ENCODE measurements at places on chromosomes 7 and 10. TPM values are rescaled to one million over a fixed set of nuclear protein-coding genes. Genes with fewer than 3 reads are reported as not detected.

DNA sequence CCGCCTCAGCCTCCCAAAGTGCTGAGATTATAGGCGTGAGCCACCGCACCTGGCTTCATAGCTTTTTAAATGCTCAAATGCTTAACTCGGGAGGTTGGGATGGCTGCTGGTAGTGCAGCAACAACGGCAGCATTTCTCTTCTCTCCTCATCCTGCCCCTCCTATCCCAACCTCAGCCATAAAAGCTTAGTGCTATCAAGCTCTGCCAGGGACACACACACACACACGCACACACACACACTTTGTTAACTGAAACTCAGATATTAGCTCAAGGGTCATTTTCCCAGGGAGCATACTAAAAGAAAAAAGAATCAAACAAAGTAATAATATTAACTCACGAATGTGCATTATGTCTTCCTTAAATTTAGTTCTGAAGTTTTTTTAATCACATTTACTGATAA is 63.0 kb upstream of the HPS1 start:
- no peak overlapping the region for H3K27ac ChIP-seq
- no peak overlapping the region for H3K4me3 ChIP-seq
- no peaks in the 10 kb centered on the region for H3K36me3 ChIP-seq
- H3K27me3 ChIP-seq, result no peaks in the 10 kb centered on the region
- no peaks in the 10 kb centered on the region for H3K4me1 ChIP-seq

DNA sequence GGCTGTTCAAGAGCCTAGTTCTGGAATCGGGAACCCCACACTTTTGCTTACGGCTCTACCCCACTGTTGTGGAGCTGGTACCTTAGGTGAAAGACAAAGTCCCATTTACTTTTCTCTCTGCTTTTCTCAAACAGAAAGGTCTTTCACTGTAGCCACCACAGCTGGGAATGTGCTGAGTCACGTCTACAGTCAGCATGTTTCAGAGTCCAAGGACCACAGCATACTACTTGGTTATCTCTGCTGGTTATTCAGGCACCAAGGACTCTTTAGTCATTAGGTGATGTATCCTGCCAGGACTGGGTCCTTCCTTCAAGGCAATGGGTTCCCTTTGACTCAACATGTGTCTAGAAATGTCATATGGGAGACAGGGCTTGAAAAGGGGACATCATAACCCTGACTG is 266.8 kb upstream of the STEAP1 start:
- no peaks in the 10 kb centered on the region for H3K27me3 ChIP-seq
- H3K4me3 ChIP-seq, result no peak overlapping the region
- H3K36me3 ChIP-seq, result no peaks in the 10 kb centered on the region
- H3K4me1 ChIP-seq, result no peaks in the 10 kb centered on the region
- H3K27ac ChIP-seq, result no peak overlapping the region
- DNase-seq, result no peak

DNA sequence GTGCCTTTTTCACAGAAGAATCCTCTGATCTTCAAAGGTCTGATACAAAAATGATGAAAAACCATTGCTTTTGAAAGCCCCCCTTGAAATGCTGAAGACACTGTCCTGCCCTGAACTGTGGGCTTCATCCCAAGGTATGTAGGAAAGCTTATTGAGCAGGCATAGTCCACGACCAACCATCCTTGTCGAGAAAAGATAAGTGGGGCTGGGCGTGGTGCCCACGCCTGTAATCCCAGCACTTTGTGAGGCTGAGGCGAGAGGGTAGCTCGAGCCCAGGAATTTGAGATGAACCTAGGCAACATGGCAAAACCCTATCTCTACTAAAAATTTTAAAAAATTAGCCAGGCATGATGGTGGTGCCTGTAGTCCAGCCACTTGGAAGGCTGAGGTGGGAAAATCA is 25.6 kb downstream of the TACR2 start:
- no peaks in the 10 kb centered on the region for H3K36me3 ChIP-seq
- no peak overlapping the region for H3K27ac ChIP-seq
- DNase-seq, result no peak
- no peaks in the 10 kb centered on the region for H3K27me3 ChIP-seq

GRCh38 chr7:55144333-55145317 is 125.8 kb downstream of the EGFR start:
- DNase-seq, result no peak
- no peak overlapping the region for H3K27ac ChIP-seq
- H3K4me3 ChIP-seq, result no peak overlapping the region
- no peaks in the 10 kb centered on the region for H3K27me3 ChIP-seq
- H3K4me1 ChIP-seq, result no peaks in the 10 kb centered on the region
- H3K36me3 ChIP-seq, result peaks cover 6% of the 10 kb centered on the region

GRCh38 chr7:156032973-156033372 is 220.7 kb upstream of the SHH start:
- DNase-seq, result no peak
- H3K27me3 ChIP-seq, result no peaks in the 10 kb centered on the region
- H3K4me3 ChIP-seq, result no peak overlapping the region
- no peaks in the 10 kb centered on the region for H3K36me3 ChIP-seq
- H3K4me1 ChIP-seq, result no peaks in the 10 kb centered on the region

- no peak overlapping the region for H3K27ac ChIP-seq
- no peaks in the 10 kb centered on the region for H3K36me3 ChIP-seq
- no peak overlapping the region for H3K4me3 ChIP-seq
- H3K27me3 ChIP-seq, result no peaks in the 10 kb centered on the region
- H3K4me1 ChIP-seq, result no peaks in the 10 kb centered on the region
Measured at GRCh38 chr10:95234951-95235350, 40.9 kb downstream of the ACSM6 start.

Gene NEUROD6
- not detected for total RNA-seq

- no peaks in the 10 kb centered on the region for H3K36me3 ChIP-seq
- H3K27ac ChIP-seq, result no peak overlapping the region
- H3K27me3 ChIP-seq, result no peaks in the 10 kb centered on the region
- no peak overlapping the region for H3K4me3 ChIP-seq
- H3K4me1 ChIP-seq, result no peaks in the 10 kb centered on the region
- DNase-seq, result no peak
Measured at GRCh38 chr7:43666938-43667337, 62.4 kb downstream of the COA1 start.

- H3K4me1 ChIP-seq, result no peaks in the 10 kb centered on the region
- H3K27ac ChIP-seq, result no peak within 1 kb of the TSS
- H3K4me3 ChIP-seq, result peak within 1 kb of the TSS; percentile 34
- no peaks in the 10 kb centered on the region for H3K36me3 ChIP-seq
- DNase-seq, result peak; percentile 29
- no peaks in the 10 kb centered on the region for H3K27me3 ChIP-seq
Measured at GRCh38 chr10:80356563-80356988, at the start of the genes DYDC1 and DYDC2. Gene DYDC1 (minus strand): TSS chr10:80356755. CDS start chr10:80352601, 4,154 bp downstream. Gene DYDC2 (plus strand): TSS chr10:80356781. CDS start chr10:80362444, 5,663 bp downstream.

DNA sequence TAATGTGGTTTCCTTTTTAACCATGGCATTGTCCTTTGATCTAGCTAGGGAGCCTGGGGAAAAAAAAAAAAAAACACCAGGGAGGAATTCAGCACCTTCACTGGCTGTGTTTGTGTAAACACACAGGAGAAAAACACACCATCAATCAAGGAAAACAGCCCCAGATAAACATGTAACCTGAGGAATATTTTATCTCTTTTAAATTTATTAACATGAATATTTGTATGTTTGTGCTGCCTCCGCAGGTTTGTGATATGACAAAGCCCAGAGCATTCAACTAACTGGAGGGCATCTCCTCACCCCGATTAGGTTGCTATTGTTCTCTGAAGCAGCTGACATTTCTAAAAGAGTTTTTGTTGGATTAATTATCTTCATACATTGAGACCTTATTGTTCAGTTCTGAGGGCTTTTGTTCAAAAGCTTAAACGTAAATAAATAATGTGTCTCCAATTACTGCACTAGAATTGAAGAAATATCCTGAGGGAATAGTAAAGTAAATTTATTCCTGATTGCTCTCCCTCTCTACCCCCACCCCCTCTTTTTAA is 89.4 kb upstream of the SEMA3E start:
- H3K36me3 ChIP-seq, result no peaks in the 10 kb centered on the region
- H3K27ac ChIP-seq, result no peak overlapping the region
- DNase-seq, result no peak
- no peaks in the 10 kb centered on the region for H3K27me3 ChIP-seq
- H3K4me3 ChIP-seq, result no peak overlapping the region

DNA sequence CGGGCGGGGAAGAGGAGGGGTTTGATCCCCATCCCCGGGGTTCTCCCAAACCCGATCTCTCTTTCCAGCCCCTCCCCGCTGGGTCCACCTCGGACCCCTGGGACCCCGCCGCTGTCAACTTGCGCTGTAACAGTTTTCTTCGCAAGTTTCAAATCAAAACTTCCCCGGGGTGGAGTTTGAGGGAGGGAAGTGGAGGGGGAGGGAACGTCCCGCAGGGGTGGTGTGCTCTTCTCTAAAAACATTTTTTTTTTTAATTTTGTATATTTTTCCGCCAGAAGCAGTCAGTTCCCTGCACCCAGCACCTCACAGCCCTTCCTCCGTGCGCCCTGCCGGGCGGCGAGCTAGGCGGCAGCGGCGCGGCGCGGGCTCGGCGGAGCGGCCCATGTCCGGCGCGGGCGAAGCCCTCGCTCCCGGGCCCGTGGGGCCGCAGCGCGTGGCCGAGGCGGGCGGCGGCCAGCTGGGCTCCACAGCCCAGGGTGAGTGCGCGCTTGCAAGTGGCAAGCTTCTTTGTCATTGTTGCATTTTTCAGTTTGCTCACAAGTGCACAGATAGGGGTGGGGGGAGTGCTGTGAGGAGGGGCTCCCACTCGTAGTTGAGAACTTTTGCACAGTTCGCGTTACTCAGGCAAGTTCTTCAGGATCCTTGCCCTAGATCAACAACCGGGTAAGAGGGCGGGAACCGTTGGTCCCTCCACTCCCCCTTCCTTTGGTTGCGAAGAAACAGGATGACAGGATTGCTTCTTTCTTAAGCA is 933 bp downstream of the MDFIC start:
- H3K4me3 ChIP-seq, result peak overlapping the region; percentile 87
- DNase-seq, result peak; percentile 22
- peak overlapping the region; percentile 97 for H3K27ac ChIP-seq
- no peaks in the 10 kb centered on the region for H3K36me3 ChIP-seq
- H3K4me1 ChIP-seq, result no peaks in the 10 kb centered on the region

DNA sequence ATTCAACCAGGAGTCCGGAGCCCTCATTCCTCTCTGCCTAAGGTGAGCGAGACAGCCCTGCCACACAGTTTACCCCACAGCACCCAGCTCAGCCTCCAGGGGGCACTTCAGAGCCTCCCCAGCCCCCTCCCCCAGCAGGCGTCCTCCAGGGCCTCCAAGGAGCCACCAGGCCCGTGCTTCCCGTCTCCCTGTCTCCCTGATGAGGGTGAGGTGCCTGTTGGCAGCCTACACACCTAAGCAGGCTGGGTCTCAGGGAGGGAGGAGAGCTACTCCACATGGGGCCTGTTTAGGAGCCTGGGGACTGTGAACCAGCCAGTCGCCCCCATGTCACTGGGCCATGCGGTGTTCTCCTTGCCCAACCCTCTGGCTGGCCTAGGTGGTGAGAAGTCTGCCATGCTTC is 28.9 kb upstream of the TRIM8 start:
- no peak overlapping the region for H3K4me3 ChIP-seq
- H3K27ac ChIP-seq, result no peak overlapping the region
- DNase-seq, result no peak
- H3K4me1 ChIP-seq, result peaks cover 1% of the 10 kb centered on the region
- H3K36me3 ChIP-seq, result no peaks in the 10 kb centered on the region

DNA sequence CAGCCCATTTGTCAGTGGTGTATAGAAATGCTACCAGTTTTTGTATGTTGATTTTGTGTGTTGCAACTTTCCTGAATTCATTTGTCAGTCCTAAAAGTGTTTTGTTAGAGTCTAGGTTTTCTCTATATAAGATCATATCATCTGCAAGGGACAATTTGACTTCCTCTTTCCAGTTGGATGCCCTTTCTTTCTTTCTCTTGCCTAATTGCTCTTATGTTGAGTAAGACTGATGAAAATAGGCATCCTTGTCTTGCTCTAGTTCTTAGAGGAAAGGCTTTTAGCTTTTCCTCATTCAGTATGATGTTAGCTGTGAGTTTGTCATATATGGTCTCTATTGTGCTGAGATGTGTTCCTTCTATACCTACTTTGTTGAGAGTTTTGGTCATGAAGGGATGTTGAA is 161.7 kb upstream of the TPK1 start:
- DNase-seq, result no peak
- H3K27me3 ChIP-seq, result no peaks in the 10 kb centered on the region
- no peak overlapping the region for H3K4me3 ChIP-seq
- H3K36me3 ChIP-seq, result no peaks in the 10 kb centered on the region
- no peaks in the 10 kb centered on the region for H3K4me1 ChIP-seq

- no peak overlapping the region for H3K4me3 ChIP-seq
- H3K4me1 ChIP-seq, result no peaks in the 10 kb centered on the region
- H3K36me3 ChIP-seq, result no peaks in the 10 kb centered on the region
- DNase-seq, result no peak
- H3K27me3 ChIP-seq, result no peaks in the 10 kb centered on the region
Measured at GRCh38 chr10:128324058-128324827, 198.0 kb upstream of the MKI67 start.

Gene SYT15
- total RNA-seq, result 5.9 TPM

DNA sequence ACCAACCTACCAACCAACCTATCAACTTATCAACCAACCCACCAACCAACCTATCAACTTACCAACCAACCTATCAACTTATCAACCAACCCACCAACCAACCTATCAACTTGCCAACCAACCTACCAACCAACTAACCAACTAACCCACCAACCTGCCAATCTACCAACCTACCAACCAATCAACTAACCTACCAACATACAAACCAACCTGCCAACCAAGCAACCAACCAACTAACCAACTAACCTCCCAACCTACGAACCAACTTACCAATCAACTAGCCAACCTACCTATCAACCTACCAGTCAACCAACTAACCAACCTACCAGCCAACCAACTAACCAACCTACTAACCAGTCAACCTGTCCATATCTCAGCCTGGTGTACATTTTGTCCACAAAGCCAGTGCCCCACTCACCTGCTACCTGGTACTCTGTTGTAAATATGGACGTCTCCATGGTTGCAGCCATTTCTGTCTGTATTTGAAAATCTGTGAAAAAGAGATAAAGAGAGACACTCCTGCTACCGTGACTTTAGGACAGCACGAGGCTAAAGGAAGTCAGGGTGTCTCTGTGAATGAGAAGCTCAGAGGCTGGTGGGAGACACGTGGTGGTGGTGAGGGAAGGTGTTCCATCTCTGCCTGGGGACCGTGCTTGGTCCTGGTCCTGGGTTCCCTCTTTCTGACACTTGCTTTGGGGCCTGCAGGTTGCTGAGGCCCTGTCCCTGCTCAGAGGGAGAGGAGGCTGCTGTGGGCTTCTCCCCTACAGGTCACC is 41.9 kb upstream of the IL15RA start:
- DNase-seq, result no peak
- H3K4me1 ChIP-seq, result no peaks in the 10 kb centered on the region
- no peaks in the 10 kb centered on the region for H3K27me3 ChIP-seq
- H3K36me3 ChIP-seq, result no peaks in the 10 kb centered on the region
- H3K4me3 ChIP-seq, result no peak overlapping the region

- H3K36me3 ChIP-seq, result no peaks in the 10 kb centered on the region
- no peak for DNase-seq
- no peak overlapping the region for H3K4me3 ChIP-seq
- H3K4me1 ChIP-seq, result no peaks in the 10 kb centered on the region
- no peaks in the 10 kb centered on the region for H3K27me3 ChIP-seq
Measured at GRCh38 chr10:123796736-123797135, 94.9 kb downstream of the CPXM2 start.

Gene CRTAC1
- 1.6 TPM for total RNA-seq

- no peaks in the 10 kb centered on the region for H3K36me3 ChIP-seq
- H3K27me3 ChIP-seq, result no peaks in the 10 kb centered on the region
- DNase-seq, result no peak
Measured at GRCh38 chr10:84991301-84991700, 662.9 kb downstream of the CCSER2 start.

Gene UTF1
- not detected for total RNA-seq

Gene FGFBP3
- total RNA-seq, result 1.1 TPM
